ENCODE measurements at places on chromosomes 6 and 20.
A peak's percentile ranks its signal among the peaks of the same experiment; 100 is the strongest.

GRCh38 chr6:11098004-11098403 lies 4.4 kb downstream of the SMIM13 start:
- no peak for DNase-seq

DNA sequence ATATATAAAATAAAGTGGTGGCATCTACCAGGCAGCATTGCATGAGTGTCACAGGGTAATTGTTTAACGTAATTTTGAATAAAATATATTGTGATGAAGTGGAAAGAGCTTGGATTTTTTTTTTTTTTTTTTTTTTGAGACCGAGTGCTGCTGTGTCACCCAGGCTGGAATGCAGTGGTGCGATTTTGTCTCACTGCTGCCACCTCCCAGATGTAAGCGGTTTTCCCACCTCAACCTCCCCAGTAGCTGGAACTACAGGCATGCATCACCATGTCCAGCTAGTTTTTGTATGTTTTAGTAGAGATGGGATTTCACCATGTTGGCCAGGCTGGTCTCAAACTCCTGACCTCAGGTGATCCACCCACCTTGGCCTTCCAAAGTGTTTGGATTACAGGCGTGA lies 81.1 kb upstream of the SMIM8 start:
- DNase-seq, result no peak

DNA sequence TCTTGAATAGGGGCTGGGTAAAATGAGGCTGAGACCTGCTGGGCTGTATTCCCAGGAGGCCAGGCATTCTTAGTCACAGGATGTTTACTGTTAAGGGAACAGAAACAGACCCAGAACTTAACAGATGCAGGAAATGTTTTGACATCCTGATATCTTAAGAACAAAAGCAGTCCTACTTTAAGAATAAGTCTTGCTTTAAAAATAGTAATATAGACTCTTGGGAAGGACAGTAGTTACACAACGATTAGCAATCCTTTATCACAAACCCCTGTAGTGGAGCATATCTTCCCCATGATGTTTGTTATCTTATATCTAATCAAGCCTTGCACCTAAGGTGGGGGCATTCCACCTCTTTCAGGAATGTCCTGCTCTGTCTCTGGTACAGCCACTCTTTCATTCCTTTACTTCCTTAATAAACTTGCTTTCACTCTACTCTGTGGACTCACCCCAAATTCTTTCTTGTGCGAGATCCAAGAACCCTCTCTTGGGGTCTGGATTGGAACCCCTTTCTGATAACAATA lies 493.7 kb upstream of the SULF2 start:
- DNase-seq, result no peak

DNA sequence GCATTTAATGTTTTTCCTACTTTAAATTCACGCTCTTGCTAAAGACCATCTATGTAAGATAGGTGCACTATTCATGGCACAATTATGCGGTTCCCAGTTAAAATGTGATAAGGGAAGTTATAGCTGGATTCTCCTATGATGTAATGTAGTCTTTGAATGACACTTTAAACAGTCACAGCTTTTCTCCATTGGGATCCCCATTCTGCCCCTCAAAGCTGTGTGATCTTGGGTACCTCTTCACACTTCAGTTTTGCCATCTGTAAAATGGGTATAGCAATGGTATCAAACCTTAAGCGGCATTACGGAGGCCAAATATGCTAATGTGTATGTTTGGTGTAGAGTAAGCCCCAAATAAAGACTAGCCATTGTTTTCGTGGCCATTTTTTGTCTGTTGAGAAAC lies 64.7 kb upstream of the ZNF217 start:
- DNase-seq, result no peak

DNA sequence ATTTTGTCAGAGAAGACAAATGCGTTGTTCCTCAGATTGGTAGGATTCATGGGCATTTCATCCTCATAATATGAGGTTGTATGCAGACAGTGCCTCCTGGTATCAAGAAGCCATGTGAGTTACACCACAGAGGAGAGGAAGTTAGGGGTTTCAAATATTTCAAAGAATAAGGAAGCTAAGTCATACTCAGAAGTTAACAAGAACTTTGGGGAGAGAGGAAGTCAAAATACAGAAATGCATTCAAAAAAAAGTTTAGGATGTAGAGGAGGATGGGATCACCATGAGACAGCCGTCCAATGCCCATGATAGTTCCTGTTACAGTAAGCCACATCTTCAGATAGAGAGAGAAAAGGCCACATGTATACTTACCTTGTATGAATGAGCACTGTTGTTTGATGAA lies 22.3 kb downstream of the HLA-DOB start:
- no peak for DNase-seq

- no peak for DNase-seq
Measured at GRCh38 chr20:61931476-61932198, 134.0 kb downstream of the TAF4 start.

DNA sequence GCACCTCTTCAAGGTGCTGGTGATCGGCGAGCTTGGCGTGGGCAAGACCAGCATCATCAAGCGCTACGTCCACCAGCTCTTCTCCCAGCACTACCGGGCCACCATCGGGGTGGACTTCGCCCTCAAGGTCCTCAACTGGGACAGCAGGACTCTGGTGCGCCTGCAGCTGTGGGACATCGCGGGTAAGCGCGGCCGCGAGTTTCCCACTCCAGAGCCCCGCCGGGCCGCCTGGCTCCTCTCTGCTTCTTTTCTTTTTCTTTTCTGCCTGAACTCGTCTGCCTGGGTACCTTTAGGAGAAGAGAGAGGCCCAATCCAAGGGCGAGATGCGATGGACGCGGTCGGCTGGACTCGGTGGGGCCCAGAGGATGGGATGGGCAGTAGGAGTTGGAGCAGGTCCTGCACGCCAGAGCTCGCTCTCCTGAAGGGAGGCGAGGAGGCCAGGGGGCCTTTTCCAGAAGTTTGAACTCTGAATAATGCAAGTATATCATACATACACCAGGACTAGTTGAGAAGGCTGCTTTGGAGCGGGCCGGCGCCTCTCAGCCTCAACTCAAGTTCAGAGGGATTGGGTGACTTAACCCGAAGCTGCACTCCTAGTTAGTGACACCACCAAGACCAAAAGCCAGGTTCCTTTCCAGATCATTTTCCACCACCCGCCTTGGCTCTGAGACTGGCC lies 445 bp downstream of the RAB32 start:
- peak; percentile 57 for DNase-seq

DNA sequence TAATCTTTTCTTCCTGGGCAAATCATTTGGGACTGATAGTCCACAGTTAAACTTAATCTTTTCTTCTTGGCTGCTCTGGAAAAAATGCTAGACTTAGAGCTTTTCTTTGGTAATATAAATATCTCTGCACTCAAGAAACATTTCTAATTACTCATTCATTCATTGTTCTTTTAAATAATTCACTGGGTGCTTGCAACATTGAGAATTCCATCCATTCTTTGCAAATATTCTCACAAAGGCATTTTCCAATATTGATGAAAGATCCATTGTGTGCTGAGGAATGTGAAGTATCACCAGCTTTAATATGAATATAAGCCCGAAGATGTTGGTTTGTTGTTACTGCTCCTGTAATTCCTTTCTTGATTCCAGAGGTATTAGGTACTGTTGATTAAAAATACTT lies 38.4 kb downstream of the AKAP7 start:
- no peak for DNase-seq

DNA sequence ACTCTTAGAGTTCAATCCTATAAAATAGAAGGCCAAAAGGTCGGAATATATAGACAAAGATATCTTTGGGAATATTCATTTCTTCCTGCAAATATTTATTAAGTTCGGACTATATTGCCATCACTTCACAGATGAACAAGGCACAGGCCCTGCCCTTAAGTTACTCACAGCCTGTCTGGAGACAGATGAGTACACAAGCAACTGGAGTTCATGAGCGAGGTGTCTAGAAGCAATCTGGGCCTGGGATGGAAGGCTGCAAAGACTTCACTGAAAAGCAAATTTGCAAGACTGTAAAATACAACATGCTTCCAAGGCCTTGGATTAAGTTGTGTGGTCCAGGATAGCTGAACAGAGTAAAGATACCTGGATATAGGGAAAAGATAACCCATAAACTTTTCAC lies 56.7 kb upstream of the CEP85L start:
- DNase-seq, result no peak

DNA sequence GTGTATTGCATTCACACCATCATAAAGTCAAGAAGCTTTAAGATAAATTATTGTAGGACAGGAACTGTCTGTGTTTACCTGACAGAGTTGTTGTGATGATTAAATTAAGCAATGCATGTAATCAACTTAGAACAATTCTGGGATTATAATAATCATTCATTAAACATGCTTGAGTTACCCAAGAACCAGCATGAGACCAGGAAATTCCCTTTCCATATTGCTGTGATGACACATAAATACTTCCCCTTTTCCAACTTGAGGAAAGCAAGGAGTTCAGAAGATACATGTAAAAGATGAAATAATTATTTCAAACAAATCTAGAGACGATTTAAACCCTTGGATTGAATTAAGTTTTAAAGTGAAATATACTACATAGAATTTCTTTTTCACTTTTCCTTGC lies 404.4 kb downstream of the GJA1 start:
- no peak for DNase-seq

DNA sequence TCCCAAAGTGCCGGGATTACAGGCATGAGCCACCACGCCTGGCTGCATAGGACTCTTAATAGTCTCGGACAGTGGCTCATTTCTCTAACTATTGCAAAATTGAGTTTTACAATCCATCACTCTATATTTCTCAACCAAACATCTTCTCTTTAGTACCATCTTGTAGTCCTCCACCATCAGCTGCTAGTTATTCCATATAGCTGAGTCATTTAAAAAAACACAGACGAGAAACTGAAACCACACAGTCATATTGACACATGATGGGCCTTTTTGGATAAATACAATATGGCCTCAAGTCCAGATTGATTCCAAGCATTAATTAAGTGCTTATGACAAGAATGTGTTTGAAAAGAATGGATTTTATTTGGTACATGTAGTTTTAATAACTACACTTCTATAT lies 599.1 kb downstream of the MEI4 start:
- DNase-seq, result no peak

DNA sequence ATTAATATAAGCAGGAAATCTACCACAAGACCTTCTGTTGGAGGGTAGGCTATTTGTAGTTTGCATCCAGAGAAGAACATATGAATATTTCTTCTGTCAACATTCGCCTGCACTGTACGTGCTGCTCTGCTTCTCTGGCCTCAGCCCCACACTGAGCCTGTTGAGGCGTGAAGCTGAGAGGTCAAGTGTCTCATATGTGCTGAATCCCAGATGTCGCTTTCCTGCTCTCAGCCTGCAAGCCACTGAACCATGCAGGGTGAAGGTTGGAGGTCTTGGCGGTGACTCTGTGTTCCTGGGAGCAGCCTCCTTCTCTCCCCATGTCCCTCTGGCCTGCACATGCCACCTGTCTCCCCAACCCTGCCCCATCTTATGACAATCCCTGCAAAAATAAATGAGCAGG lies 83.6 kb downstream of the TMEM170B start:
- no peak for DNase-seq

GRCh38 chr20:17315407-17316231 lies 88.8 kb downstream of the PCSK2 start:
- no peak for DNase-seq

GRCh38 chr6:152918991-152919390 lies 63.9 kb downstream of the FBXO5 start:
- DNase-seq, result no peak

- no peak for DNase-seq
Measured at GRCh38 chr6:12065321-12066140, 53.4 kb downstream of the HIVEP1 start.

- no peak for DNase-seq
Measured at GRCh38 chr6:90434094-90434493, 137.5 kb upstream of the BACH2 start.

GRCh38 chr20:31566658-31567379 lies 38.3 kb upstream of the ID1 start:
- DNase-seq, result no peak

- DNase-seq, result no peak
Measured at GRCh38 chr20:44900231-44900854, 9.5 kb upstream of the PABPC1L start.

DNA sequence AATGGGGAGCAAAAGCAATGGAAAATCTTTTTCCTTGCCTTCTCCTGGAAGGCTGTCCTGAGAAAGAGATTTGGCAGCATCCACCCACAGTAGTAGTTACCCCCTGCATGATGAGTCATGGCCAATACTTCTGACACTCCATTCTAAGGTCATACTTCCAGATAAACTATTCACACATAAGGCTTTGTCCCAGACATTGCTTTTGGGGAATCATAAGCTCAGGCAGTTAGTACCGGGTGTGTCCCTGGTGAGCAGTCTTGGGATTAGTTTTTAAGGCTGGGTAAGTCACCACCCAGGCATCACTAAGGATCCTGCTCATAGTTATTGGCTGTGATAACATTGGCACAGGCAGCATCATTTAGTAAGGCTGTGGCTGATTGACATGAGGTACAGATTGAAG lies 160.6 kb upstream of the GGTLC1 start:
- no peak for DNase-seq

- no peak for DNase-seq
Measured at GRCh38 chr20:12358006-12358654, 440.4 kb downstream of the BTBD3 start.

DNA sequence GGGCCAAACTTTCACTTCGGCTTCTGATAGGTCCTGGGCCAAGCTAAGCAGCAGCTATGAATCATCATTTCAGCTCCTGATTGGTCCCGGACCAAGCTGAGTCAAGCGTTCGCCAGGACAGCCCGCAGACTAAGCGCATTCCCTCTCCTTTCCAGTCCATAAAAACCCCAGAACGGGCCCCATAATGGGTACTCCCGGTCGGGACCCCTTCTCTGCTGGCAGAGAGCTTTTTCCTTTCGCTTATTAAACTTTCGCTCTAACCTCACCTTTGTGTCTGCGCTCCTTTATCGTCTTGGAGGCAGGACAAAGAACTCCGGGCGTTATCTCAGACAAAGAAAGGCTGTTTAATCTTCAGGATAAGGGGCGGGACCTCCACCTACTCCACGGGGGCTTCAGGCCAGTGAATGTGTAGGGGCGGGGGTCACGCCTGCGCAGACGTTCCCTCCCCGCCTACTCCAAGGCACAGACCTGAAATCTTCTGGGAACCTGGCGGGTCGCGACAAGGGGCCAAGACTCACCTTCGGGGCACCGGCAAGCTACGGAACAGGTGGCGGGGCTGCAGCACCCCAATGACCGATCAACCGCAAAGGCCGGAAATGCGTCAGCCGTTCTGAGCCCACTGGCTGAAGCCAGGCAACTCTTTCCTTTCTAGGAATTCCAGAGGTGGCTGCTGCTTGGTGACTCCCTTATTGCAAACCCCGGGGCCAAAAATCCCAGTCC lies at the start of gene ZSCAN31:
Gene ZSCAN31 (minus strand): TSS at position 585 of the 720 bp plus-strand sequence. CDS start 6,465 bp downstream, outside the sequence.
- DNase-seq, result peak; percentile 83

- no peak for DNase-seq
Measured at GRCh38 chr6:71114544-71114943, 157.7 kb upstream of the B3GAT2 start.

- no peak for DNase-seq
Measured at GRCh38 chr20:63496596-63497120, 2.2 kb downstream of the EEF1A2 start.

DNA sequence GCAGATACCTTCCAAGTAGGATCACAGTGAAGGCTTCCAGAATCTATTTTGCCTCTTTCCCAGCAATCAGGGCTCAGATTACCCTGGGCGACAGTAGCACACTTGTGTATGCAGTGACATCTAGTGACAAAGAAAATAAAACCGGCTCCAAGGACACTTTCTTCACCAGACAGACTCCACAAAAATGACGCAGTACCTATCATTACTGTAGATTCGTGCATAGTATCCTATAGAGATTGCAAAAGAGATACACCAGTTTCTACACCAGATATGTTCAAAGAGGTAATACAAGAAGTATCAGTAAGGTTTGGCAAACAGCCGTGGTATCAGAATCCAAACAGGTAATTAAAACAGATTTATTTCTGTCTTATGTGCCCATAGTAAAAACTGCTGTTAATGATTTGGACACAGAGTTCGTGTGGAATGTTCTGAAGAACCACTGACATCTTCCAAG lies 600.4 kb upstream of the JAG1 start:
- no peak for DNase-seq

All from activated CD8-positive, alpha-beta memory T cell treated with anti-CD3 and anti-CD28 coated beads, Interleukin-2, amount 50 U/mL, for 48 hours (primary cell).